Fibroblast of skin of left quadriceps (primary cell): ENCODE measurements at places on chromosomes 12 and 14.

GRCh38 chr12:43655586-43655985 lies 103.0 kb downstream of the PUS7L start:
- DNase-seq: no peak

- DNase-seq: no peak
These were observed 70.6 kb downstream of the PTHLH start for GRCh38 chr12:27901959-27902358.

DNA sequence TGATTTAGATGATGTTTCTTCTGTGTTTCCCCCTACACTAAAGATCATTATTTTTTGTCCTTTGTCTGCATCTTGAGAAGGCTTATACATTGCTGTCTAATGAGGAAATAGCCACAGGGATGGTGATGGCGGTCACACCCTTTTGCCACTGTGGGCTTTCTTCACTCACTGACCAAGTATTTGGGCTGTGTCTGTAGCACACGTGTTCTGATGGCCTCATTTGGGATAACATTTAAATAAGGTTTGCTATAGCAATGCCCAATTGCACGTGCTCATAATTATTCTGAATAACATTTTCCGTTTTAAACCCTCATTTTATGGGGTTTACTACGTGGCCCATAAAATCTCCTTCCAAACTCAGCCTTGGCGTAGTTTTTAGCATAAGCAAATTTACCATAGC lies 230.3 kb upstream of the PRICKLE1 start:
- no peak for DNase-seq

- DNase-seq: no peak
These were observed 207.5 kb downstream of the EXOC5 start for GRCh38 chr14:57061009-57061711.

GRCh38 chr14:105198588-105198987 lies 17.5 kb upstream of the NUDT14 start:
- no peak for DNase-seq

GRCh38 chr14:76901171-76902055 lies 75.2 kb downstream of the LRRC74A start:
- no peak for DNase-seq

DNA sequence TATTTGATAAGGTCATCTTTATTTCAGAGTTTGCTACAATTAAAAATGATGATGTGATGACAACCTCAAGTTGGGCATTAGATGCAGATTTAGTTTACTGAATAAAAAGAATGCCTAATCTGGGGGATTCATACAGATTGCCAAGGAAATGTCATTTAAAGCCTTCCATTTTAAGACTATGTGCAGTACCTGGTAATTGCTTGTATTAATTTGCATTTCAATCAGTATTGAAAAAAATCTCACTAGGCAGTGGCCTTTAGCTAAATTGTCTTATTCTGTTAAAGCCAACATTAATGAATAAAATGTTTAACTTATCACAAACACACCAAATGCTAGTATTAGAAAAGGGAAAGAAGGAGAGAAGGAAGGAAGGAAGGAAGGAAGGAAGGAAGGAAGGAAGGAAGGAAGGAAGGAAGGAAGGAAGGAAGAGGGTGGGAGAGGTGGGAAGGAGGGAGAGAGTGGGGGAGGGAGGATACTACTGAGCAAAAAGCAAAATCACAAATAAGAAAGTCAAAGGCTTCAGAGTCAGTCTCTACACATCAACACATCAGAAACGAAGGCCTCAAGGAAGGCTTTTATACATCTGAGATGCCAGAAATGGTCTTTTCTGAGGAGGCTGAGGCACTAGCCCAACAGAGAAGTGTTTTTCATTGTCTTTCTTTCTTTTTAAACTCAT lies 271.1 kb upstream of the CLEC14A start:
- DNase-seq: no peak

GRCh38 chr12:52006726-52007157 lies at the start of gene TAMALIN:
TAMALIN (plus strand) TSS chr12:52006946; CDS start chr12:52007020, 74 bp downstream.
- DNase-seq: no peak

DNA sequence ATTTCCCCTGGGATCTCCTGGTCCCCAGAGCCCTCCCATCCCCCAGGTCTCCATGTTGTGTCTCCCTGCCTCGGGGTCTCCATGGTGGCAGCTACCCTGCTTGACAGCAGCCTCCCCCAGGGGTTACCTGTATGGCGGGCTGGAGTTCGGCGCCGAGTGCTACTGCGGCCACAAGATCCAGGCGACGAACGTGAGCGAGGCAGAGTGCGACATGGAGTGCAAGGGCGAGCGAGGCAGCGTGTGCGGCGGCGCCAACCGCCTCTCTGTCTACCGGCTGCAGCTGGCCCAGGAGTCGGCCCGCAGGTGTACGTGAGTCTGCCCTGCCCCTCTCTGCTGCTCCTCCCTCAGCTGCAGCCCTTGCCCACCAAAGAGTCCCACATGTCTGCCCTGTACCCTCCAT lies 80.9 kb downstream of the WSCD2 start:
- DNase-seq: no peak

DNA sequence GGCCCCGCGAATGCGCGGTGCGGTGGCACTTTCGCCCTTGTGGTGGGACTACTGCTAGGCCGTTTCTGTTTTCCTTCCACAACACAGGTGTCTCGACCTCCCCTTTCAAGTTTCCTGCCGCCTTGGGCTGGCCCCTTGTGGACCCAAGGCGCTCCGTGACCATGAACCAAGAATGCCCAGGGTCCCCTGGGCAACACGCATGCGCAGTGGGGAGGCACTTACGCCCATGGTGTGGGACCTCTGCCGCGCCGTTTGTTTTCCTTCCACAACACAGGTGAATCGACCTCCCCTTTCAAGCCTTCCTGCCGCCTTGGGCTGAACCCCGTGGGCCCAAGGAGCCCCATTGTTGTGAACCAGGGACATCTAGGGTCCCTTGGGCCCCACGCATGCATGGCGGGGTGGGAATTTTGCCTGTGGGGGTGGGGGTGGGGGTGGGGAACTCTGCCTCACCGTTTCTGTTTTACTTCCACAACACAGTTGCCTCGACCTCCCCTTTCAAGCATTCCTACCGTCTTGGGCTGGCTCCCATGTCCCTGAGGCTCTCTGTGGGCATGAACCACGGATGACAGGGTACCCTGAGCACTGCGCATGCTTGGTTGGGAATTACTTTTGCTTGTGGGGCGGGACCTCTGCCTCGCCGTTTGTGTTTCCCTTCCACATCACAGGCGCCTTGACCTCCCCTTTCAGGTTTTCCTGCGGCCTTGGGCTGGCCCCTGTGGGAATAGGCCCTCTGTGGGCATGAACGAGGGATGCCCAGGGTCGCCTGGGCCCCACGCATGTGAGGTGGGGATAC lies 355.1 kb downstream of the ALG10 start:
- no peak for DNase-seq

DNA sequence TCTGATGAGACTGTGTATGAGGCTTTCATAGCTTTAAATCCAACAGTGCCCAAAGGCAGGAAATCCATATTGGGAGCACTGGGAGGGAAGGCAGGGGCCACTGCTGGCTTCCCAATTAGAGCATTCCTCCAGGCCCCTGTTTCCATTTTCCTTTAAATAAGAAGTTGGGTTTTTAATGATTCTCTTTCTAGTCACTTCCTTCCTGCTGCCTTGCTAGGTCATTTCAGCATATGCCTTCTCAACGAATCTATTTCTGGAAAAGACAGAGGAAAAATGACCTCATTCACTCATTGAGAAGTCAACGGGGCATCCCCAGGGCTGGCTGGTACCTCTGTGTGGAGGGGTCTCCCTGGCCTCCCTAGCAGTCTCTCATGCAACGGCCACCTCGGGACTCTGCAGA lies 43.5 kb downstream of the IGF1 start:
- no peak for DNase-seq

- no peak for DNase-seq
These were observed 37.4 kb upstream of the HIGD1C start for GRCh38 chr12:50914872-50915484.

DNA sequence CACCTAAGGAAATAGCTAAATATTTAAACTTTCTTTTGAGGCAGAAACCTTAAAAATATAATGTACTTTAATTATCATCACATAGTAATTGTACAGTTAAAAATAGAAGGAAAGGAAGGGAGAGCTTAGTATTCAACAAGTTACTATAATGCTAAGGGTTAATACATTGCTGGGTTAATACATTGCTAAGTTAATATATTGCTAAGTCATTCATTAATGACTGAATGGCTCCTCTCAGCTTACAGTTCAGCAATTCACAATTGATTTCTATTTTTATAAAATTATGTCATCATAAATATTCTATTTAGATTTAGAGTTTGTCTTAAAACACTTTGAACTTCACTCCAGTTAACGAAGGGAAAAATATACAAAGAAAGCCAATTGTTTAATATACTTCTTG lies 207.9 kb downstream of the BMP4 start:
- DNase-seq: no peak

GRCh38 chr12:97984974-97985580 lies 522.5 kb downstream of the RMST start:
- DNase-seq: no peak
